ENCODE measurements at places on chromosomes 2 and 18.

DNA sequence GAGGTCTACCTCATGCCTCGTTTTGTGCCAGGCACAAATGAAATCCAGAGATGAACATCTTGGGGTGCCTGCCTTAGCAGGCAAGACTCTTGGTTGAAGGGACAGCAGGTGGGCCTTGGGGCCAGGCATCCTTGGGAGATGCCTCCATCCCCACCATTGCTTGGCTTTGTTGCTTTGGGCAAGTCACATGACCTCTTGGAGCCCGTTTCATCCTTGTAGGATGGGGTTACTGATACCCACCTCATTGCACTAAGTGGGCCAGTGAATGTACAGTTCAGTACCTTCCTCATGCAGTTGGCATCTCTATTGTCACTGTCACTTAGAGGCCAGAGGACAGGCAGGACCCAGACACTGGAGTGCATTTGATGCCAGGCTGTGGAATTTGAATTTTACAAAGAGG is 195.5 kb downstream of the LDLRAD4 start:
- no peak for DNase-seq

- DNase-seq = peak; percentile 38
Measured at GRCh38 chr2:7930800-7931635, 750.8 kb upstream of the ID2 start.

GRCh38 chr2:136422512-136422911 is 304.6 kb upstream of the CXCR4 start:
- no peak for DNase-seq

- DNase-seq = no peak
Measured at GRCh38 chr2:236400594-236401360, 136.6 kb upstream of the ASB18 start.

- no peak for DNase-seq
Measured at GRCh38 chr2:139064159-139064558, 284.0 kb upstream of the NXPH2 start.

DNA sequence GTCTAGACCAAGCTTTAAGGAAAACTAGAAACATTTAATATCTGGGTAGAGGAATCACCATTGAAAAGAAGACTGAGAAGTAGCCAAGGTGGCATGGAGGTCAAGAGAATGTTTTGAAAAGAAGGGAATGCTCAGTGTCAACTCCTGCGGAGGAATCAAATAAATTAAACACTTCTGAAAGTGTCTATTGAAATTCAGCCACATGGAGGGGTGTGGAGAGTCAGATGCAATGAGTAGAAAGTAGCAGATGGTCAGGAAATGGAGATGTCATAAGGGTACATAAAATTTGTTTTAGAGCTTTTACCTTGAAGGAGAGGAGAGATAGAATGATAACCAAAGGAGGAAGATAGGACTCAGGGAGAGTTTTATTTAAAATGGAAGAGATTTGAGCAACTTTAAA is 35.1 kb downstream of the NLRC4 start:
- no peak for DNase-seq

DNA sequence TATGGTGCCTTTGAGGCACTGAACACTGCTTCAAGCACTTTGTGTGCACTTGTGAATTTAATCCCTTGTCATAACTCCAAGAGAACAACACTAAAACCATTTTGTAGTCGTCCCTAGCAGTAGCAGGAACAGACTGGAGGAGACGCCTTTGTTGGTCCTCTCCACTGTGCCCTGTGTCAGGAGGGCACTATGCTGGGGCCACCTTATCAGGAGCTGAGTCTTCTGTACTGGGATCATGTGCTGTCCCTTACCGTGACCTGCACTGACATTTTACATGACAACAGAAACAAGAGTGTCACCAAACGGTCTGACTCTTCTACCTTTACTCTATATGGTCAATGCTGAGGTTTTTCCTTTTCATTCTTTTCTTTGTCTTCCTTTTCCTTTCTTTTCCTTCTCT is 62.0 kb downstream of the ACOXL start:
- no peak for DNase-seq

Data from fibroblast of mammary gland (primary cell).